ENCODE measurements at places on chromosomes 4 and X.

GRCh38 chr4:13765539-13765938 is 138.0 kb upstream of the BOD1L1 start:
- no peak for DNase-seq

DNA sequence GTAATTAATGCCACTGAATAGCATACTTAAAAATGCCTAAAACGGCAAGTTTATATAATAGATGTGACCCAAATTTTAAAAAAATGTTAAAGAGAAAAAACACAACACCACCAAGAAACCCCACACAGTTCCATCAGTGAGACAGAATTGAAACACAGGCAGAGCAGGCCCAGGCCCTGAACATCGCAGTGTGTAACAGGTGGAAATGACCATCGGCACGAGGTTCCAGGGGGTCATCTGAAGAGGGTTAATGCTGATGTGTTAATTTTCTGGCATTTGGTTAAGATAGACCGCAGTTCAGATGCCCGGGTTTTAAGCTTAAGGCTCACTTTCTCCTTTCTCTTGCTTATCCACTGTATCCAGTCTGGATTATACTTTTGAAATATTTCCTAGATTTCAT is 66.8 kb downstream of the ANAPC4 start:
- no peak for DNase-seq

GRCh38 chr4:164846566-164846965 is 30.4 kb upstream of the APELA start:
- DNase-seq = no peak

DNA sequence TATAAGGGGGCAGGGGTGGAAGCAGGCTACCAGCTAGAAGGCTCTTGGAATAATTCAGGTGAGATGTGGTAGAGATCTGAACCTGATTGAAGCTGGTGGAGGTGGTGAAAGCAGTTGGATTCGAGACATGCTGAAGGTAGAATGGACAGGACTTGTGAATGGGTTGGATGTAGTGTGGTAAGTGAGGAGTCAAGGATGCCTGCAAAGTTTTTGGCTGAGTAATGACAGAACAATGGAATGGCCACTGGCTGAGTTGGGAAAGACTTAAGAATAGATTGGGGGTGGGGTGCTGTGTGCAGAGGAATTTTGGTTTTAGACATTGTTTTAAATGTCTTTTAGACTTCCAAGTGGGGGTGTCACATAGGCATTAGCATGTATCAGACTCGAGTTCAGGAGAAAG is 33.5 kb downstream of the HPF1 start:
- DNase-seq = no peak

- no peak for DNase-seq
Measured at GRCh38 chr4:89353514-89353913, 45.9 kb upstream of the GPRIN3 start.

DNA sequence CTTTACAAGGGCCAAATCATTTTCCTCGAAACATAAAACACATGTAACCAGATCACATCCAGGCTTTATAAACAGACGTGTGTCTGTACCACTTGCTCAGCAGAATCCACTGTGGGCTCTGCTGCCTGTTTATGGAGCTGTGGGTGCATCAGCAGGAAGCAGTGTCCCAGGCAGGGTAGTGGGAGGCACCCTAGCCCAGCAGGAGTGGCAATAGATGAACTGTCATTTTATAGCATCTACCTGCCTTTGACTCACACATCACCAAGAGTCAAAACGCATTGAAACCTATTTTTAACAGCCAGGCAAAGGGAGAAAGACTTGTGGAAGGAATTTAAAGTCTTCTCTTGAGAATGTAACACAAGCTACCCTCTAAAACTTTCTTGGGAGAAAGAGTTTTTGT is 169.1 kb upstream of the TENM3 start:
- DNase-seq = no peak

All from Caco-2 (cell line).